ENCODE measurements at places on chromosomes 7 and 10. TPM values are rescaled to one million over a fixed set of nuclear protein-coding genes. Genes with fewer than 3 reads are reported as not detected.

DNA sequence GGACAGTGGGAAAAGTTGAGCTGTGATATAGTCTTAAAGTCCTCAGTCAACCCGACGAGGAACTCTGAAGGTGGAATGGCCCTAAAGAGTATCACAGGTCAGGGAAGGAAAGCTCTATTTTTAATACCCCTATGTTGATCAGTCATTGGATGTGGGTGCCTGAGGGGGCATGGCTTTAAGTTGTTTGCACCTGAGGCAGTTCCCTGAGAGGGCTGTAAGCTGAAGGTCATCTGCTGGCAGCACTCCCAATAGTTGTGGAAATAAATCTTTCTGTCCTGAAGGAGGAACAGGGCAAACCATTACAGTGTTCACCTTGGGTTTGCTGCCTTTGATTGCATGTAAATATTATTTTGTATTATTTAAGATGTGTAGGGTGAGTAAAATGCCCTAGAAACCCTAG, 17.8 kb upstream of the C1GALT1 start:
- no peak for DNase-seq

GRCh38 chr7:124480036-124480820, 285.4 kb downstream of the GPR37 start:
- no peak for DNase-seq

DNA sequence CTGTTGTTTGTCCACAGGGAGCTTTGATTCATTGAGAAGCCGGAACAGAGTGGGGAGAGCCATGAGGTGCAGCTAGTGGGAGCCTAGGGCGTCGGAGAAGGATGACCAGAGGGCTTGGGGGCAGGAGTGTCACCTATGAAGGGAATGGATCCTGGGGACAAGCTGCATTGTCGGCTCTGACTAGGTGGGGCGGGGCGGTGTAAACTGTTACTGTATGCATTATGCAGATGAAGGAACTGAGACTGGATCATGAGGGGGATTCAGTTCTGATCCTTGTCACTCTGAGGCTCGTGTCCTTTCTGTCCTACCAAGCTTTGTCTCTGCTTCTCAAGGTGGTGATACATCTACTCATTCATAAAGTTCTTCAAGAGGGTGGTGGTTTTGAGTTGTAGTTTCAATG, 39.9 kb upstream of the MMD2 start:
- DNase-seq: no peak

DNA sequence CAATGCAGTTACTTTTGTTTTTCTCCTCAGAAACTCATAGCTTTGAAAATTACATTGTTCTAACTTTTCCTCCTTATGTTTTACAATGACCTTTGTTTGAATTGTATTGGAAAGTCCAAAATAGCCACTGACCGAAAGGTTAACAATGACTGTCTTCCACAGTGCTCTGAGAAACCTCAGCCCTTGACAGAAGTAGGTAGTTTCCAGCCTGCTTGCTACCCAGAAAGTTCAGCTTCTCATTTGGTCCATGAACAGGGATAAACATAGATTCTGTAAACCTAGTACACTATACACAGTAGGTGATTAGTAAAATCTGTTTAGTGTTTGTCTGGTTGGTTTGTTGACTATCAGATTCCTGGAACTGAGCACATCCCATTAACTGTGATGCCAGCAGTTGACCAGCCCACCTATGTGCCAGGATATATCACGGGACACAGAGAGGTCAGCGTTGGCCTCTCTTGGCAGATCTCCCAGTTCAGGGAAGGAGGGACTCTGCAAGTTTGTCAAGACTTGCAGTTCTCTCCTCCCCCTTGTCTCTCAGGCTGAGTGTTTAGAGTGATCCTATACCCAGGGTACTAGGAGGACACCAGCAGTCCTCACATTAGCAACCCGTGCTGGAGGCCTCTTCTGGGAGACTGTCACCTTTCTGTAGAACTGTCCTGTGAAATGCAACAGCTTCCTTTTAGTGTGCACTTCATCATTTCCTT, 297.6 kb downstream of the ARHGAP12 start:
- DNase-seq: no peak

- DNase-seq: no peak
Observed at GRCh38 chr10:44244745-44245600, 139.9 kb downstream of the CXCL12 start.

GRCh38 chr10:116170815-116171250, 102.2 kb downstream of the GFRA1 start:
- no peak for DNase-seq

- no peak for DNase-seq
Observed at GRCh38 chr7:138963675-138964074, 17.5 kb downstream of the KIAA1549 start.

DNA sequence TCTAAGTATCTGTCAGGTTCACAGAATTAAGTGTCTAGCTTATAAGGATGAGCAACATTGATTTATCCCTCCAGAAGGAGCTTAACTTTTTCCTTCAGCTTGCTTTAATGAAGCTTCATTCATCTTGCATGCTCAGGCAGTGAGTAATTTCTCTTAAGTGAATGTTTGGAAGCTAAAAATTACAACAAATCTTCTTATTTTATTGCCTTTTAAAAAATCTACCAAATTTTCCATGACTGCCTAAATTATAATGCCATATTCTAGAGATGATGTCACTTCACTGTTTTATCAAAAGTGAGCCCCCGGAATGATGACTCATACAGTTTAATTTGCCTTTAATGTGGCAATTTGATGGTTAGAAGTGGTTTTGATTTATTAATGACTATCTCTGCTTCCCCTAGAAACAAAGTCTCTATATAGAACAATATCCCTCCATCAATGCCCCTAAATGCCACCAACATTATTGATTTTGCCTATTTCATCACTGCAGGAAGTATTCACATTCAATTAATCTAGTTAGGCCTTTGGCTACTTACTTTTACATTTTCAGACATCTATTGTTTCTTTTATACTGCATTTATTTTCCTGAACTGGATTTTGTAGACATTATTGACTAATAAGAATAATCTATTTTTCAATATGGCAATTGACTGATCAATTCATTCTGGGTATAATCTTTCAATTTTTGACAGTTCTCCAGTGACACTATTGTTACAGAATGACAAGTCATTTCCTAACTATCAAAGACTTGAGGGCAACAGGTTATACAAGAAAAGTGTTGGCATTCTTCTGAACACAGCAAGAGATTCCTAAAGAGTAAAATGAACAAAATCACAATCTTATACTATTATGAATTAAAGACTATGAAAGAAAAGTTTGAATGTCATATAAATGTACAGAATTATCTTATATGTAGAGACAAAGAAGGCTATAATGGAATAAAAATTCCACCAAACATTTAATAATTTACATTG, 139.3 kb upstream of the ODAD2 start:
- DNase-seq: no peak

DNA sequence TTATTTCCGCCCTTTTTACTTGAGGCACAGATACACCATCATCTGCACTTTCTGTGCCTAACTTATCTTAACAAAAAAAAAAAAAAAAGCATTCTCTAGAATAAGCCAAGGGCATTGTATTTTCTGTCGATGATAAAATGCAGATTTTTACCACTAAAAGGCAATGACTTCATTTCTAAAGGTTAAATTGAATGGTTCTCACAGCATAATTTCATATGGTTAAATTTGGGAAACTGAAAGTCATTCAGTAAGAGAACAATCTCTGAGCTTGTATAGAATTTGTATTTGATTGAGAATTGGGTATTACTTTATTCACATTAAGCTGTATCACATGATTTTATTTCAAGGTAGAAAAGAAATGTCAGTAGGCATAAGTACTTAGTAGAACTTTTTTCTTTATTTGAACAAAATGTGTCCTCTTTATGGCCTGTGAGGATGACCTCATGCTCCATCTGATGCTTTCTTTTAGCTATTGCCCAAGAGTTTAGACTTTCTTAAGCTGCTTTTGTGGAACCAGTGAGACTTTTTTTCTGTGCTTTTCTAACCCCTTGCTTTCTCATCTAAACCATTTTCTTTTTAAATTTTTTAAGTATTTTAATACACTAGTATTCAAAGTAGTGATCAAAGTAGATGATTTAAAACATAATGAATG, 110.3 kb downstream of the LRRC4 start:
- DNase-seq: no peak

GRCh38 chr10:67107670-67108069, 181.8 kb downstream of the LRRTM3 start:
- DNase-seq: no peak

GRCh38 chr7:76282344-76283253, 19.9 kb upstream of the HSPB1 start:
- DNase-seq: no peak

DNA sequence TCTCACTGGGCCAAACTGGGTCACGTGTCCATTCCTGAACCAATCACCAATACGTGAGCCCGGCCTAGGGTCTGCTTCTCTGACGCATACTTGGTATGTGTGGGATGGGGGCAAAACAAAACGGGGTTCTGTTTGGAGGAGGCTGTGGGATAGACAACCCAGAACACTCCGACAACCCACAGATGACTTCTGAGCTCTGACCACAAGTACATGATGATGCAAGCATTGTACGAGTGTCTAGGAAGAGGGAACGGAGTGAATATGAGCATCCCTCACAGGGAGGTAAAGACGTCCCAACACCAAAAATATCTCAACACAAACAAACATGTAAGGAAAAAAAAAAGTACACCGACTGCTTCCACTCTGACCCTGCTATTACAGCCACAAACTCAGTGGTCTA, 5.6 kb downstream of the DAGLB start:
- no peak for DNase-seq

GRCh38 chr7:109020251-109020650, 450.6 kb downstream of the DNAJB9 start:
- DNase-seq: no peak

- DNase-seq: no peak
Observed at GRCh38 chr10:79280956-79281355, 66.3 kb upstream of the PPIF start.

- no peak for DNase-seq
Observed at GRCh38 chr7:18295781-18296423, 199.6 kb upstream of the HDAC9 start.

GRCh38 chr7:70312336-70312735, 714.1 kb downstream of the AUTS2 start:
- DNase-seq: no peak

- peak; percentile 70 for DNase-seq
Observed at GRCh38 chr7:155466142-155466813, 8.3 kb downstream of the EN2 start.

DNA sequence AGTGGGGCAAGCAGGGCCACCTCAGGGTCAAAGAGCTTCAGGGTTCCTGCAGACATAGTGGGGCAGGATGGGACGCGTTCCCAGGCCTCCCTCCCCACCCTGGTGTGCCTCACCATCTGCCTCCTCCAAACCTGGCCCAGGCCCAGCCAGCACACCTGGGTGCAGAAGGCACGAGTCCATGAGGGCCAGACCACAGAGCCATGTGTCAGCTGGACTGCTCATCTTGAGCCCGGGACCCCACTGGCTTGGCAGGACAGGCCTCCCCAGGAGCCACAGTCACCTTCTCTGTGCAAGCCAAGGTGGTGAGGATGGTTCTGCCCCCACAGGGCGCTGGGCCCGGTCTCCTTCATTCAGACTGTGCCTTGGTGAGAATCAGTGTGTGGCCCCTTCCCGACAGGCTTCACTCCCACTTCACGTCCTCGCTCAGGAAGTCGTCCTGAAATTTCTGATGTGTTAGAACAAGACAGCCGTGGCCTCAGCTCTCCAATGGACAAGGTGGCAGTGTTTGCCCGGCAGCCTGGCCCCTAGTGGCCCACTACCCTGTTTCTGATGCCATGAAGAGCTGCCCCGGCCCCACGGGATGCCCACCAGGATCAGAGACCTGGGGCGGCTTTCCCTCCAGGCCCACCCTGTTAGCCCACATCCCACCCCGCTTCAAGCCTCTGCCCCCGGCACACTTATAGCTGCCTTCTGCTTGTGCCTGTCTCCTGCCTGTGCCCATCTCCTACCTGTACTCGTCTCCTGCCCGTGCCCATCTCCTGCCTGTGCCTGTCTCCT, 59.6 kb upstream of the EBF3 start:
- no peak for DNase-seq

DNA sequence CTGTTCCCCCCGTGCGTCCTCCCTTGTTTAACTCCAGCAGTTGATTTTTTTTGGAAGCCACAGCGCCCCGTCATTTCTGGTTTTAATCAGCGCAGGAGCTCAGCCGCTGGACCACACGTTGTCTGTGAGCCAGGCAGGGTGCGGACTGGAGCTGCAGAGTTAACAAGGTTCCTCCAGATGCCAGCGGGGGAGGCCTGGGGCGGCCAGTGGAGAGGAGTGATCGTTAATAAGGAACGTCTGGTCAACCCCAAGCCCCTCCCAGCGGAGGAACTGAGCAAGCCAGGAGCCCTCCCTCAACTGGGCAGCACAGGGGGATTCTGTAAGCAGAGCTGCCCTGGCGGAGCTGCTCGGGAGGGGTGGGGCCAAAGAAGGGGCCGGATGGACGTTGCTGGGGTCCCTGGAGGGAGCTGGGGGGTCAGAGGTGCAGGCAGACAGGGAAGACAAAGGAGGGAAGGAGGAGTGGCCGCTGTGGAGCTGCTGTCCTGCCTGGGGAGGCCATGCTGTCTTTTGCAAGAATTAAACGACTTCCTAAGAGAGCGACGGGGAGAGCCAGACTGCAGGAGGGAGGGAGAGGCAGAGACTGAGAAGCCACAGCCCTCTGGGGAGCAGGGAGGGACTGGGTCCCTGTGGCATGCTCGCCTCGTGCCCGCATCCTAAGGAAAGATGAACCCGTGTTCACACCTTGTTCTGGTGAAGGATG, 537.1 kb upstream of the FOXK1 start:
- DNase-seq: peak; percentile 81

GRCh38 chr10:99444383-99445045, 14.1 kb upstream of the GOT1 start:
- DNase-seq: no peak

DNA sequence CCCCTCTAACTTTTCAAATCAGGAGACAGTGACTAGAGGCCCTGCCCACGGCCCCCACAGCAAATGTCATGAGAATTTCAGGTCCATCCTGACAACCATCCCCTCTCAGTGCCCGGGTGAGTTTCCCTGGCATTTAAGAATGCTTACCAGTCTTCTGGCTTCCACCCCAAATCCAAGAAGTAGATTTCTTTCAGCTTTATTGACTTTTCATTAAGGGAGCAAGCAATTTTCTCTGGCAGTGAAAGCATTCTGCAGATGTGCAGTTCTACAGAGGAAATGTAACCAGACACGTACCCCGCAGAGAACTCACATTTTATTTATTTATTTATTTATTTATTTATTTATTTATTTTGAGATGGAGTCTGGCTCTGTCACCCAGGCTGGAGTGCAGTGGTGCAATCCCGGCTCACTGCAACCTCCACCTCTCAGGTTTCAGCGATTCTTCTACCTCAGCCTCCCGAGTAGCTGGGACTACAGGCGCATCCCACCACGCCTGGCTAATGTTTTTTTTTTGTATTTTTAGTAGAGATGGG, 120.9 kb upstream of the KCTD7 start:
- peak; percentile 21 for DNase-seq

CNTNAP2 gene
- total RNA-seq: not detected

HPSE2 gene
- total RNA-seq: 6.3 TPM

PRKCQ gene
- 1.1 TPM for total RNA-seq

OPN1SW gene
- total RNA-seq: not detected

TMEM273 gene
- total RNA-seq: 44.7 TPM

LAMB4 gene
- 0.24 TPM for total RNA-seq

GHITM gene
- 77.2 TPM for total RNA-seq

CHN2 gene
- 7.6 TPM for total RNA-seq

THSD7A gene
- total RNA-seq: 20.0 TPM

Measured in aorta (tissue), 5 donors.